ENCODE measurements at places on chromosomes 4 and X.

DNA sequence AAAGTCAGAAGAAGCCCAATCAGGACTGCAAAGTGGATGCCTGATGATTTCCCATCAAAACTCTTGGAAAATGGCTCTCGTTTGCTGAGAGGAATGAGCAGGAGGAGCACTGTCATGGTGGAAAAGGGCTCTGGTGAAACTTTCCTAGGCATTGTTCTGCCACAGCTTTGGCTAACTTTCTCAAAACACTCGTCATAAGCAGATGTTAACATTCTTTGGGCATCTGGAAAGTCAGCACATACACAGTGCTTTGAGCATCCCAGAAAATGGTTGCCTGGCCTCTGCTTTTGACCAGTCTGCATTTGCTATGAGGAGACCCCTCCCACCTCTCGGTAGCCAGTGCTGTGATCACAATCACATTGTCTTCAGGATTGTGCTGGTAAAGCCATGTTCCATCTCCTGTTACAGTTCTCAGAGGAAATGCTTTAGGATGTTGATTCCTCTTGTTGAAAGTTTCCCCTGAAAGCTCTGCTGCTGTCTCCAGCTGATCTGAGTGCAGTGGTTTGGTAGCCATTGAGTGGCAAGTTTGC, 25.2 kb upstream of the TBC1D14 start:
- DNase-seq: no peak

DNA sequence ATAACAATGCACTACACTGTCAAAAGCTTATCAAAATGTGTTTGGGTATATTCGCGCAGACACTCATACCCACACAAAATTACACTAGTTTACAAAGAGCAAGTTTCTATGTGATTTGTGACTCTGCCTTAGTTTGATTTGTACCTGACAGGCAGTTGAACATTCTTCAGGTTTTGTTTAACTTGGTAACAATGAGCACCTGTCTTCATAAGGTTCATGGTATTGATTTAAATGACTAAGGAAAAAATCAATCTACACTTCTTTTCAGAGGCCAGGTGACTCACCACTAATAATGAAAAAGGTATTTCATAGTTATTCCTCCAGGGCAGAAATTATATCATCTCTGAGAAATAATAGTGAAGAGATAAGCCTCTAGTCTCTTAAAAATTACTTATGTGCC, 1114.6 kb upstream of the AGA start:
- no peak for DNase-seq

DNA sequence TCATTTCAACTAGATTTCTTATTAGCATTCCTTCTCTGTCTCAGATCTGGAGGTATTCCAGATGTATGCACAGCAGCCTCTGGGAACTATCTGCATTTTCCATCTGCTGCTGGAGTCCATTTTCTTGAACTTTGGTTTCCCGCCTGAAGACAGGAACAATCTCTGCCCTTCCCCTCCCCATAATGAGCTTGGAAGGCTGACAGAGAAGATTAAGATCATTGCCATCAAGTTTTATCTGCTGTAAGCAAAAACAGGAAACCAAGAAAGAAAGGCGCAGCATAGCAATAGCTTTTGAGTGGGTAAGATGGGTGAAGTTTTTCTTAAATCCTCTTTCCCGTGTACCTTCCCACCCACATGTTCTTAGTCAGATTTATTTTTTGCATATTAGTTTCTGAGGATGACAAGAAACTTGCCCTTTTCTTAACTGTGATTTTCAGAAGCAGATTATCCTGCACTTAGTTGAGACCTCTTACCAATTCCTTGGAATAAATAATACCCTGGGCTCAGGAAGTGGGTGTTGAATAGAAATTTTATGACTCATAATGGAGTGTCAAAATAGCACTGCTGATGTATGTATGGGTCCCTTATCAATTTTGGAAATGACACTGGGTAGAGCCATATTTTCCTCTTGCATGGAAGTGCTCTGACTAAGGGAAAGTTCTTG, 78.3 kb downstream of the CT47B1 start:
- DNase-seq: peak; percentile 13

DNA sequence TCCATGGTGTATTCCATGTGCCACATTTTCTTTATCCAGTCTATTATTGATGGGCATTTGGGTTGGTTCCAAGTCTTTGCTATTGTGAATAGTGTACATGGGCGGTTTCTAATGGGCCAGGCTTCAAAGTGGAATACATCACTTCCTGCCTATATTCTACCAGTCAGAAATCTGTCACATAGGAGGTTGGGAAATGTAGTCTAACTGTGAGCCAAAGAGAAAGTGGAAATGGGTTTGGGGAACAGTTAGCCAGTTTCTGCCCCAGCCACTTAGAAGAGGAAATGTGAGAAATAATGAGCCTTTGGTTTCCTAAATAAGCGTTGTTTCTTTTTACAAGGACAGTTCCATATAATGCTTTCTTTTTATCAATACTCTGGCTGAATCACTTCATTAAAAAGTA, 85.1 kb upstream of the AP1S2 start:
- DNase-seq: no peak

GRCh38 chrX:64205441-64205734, at the start of gene AMER1:
Gene AMER1 (minus strand): TSS chrX:64205708. CDS start chrX:64193286, 12,422 bp downstream.
- no peak for DNase-seq
